Inflammatory macrophage (primary cell): ENCODE measurements at places on chromosomes 2 and 18.

- no peak for DNase-seq
Observed at GRCh38 chr2:230557065-230557464, 141.1 kb downstream of the SP100 start.

GRCh38 chr2:138023298-138023697, 59.0 kb downstream of the HNMT start:
- DNase-seq: no peak

DNA sequence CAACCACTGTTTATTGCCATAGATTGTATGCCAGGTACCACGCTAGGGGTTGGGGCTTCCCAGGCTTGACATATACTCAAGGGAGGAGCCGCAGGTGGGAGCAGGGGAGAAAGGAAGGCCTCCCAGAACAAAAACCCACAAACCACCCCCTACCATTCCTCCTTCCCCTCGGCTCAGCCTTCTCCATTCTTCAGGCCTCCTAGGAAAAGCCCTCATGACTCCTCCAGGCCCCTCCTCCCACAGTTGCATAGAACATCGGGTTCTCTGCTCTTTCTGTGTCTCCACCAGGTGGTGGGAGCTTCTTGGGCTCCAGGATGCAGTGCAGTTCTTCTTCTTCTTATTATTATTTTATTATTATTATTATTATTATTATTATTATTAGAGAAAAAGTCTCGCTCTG, 80.3 kb downstream of the ZFP36L2 start:
- DNase-seq: no peak

DNA sequence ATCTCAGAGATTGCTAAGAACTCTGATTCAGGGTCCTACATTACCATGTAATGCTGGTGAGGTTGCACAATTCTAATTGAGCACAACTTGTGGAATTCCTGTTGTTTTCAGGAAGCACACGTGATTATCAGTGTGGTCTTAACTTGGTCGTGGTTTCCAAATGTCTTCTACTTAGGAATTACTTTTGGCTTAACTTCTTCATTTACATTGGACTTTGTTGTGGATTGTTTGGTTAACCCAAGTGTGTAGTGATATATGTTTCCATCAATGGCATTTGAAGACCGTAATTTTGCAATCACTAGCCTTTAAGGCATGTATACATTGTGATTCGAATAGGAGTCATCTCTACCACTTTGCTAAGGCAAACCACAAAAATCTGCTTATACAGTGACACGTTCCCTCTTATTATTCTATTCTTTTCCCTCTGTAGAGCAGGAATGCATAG, 373.3 kb downstream of the IRS1 start:
- DNase-seq: no peak

DNA sequence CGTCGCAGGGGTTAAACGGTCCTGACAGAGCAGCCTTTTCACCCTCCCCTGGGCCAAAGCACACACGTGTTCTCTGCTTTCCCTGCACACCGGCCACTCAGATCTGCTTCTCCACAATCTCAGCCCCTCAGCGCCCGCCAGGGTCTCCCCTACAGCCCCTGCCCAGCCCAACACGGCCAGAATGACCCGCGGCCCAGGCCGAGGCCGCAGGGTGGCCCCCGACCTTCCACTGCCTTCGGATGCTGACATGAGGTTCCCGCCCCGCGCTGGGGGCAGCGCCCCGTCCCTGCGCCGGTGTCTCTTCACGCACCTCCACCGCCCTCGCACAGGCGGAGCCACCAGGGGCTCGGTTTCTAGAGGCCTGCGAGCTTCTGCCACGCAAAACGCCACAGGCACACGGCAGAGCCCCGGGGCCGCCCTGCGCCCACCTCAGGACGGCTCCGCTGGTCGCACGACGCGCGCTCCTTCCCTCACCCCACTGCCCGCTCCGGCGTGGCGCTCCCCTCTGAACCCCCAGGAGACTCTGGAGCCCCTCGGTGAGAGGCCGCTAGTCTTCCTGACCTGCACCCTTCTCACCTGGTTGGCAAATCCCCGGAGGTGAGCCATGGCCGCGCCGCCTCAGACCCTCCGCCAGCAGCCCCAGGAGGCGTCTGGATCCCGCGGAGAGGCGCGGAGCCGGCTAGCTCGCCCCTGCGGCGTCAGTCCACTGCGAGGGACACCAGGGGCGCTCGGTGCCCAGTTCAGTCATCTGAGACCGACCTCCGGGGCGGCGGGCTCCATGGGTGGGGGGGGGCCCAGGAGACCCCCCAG, 749 bp downstream of the STK25 start:
- DNase-seq: peak; percentile 14

DNA sequence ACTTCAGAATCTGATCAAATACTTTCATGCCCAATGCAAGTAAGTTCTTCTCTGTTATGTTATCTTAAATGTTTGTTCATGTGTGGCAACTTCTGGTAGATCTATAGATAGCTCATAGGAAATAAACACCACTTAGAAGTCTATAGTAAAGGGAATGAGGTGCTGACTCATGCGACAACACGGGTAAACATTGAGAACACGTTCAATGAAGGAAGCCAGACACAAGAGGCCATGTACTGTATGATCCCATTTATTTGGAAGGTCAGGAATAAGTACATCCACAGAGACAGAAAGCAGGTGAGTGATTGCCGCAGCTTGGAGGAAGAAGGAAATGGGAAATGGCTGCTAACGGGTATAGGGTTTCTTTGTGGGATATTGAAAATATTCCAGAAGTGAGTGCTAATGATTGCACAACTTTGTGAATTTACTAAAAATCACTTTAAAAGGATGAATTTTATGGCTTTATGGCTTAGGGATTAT, 95.4 kb downstream of the ITGB1BP1 start:
- no peak for DNase-seq
